ENCODE measurements at places on chromosomes 4 and X.
A peak's percentile ranks its signal among the peaks of the same experiment; 100 is the strongest.

- DNase-seq: no peak
These were observed 43.9 kb upstream of the BBS12 start for GRCh38 chr4:122688529-122689140.

DNA sequence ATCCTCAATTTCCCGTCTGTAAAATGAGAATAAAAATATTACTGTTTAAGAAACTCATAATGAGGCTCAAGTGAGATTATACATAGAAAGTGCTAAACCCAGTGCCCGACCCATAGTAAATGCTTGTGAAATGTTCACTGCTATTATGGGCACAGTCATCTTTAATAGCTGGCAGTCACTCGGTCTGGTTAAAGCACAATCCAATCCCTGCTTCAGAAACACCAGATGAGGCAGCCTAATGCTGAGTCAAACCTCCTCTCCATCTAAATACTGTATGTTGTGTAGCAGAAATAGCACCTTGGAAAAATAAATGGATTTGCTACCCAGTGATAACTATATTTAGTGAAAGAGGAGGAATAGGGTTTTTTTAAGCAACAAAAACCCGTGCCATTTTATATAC, 14.5 kb downstream of the EVC2 start:
- no peak for DNase-seq

DNA sequence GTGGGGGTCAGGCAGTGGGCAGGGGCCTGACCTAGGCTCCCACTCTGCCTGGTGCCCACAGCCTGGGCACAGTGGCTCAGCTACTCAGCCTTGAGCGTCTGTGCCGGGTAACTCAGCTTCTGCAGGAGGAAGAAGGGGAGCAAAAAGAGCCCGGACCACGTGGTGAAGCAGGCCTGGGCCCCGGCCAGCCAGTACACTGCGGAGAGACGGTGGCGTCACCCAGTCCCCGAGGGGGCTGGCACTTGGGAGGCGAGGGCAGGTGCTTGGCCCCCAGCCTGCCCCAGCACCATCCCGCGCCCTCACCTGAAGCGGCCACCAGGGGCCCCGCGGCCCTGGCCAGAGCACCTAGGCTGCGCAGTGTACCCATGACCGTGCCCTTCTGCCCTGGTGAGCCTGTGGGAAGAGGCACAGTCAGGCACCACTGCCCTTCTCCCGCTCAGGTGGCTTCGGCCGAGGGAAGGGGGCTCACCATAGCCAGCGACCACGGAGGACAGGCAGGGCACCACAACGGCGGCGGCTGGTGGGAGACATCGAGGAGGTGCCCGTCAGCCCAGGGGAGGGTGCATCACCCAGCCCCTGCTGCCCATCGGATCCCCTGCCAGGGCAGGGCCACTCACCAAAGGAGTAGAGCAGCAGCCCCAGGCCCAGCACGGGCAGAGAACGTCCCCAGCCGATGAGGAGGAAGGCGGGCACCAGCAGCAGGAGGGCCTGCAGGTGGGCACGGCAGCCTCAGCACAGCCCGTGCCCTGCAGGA, 32.3 kb downstream of the NOP14 start:
- DNase-seq: no peak

GRCh38 chr4:21554500-21554899, 394.1 kb downstream of the KCNIP4 start:
- DNase-seq: no peak

DNA sequence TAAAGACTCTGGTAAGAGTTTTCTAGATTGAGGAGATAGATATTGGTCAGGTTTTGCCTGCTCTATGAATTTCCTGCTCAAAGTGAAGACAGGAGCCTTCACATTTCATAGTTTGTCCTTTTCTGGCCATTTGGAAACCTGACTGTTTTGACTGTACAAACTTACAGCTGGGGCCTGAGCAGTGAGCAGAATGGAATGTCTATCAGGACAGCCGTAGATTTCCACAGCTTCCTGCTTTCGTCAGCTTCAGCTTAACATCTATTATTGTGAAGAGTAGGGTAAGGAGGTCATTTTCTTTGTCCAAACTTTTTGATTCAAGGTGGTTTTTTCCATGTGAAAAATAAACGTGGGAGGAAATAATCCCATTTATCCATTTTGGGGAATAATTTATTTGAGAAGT, 124.3 kb upstream of the DIPK2B start:
- no peak for DNase-seq

DNA sequence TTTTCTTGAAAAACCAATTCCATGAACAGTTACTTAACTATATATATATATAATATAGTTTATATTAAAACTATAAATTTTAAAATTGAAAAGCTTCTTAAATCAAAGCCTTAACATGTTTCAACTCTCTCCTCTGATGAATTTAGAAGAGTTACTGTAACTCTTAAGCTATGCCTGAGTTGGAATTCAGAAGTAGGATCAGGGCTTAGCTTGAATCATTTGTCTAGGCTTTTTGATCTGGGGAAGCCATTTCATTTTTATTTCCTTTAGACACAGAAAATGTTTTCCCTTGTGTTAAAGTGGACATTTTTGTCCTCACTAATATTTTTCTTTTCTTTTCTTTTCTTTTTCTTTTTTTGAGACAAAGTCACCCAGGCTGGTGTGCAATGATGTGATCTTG, 40.4 kb upstream of the PDLIM5 start:
- DNase-seq: no peak

GRCh38 chrX:39427492-39427891, 626.2 kb downstream of the MID1IP1 start:
- no peak for DNase-seq

DNA sequence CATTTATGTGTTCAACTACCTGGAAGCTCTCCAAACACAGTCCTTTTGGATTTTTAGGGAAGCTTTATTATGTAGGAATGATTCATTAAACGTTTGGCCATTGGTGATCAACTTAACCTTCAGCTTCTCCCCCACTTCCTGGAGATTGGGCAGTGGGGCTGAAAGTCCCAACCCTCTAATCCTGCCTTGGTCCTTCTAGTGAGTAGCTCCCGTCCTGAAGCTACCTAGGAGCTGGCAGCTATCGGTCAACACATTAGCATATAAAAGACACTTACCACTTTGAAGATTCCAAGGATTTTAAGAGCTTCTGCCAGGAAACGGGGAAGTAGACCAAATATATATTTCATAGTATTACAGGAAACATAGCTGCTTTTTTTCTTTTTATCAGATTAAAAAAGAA, 69.7 kb downstream of the MCUB start:
- no peak for DNase-seq

DNA sequence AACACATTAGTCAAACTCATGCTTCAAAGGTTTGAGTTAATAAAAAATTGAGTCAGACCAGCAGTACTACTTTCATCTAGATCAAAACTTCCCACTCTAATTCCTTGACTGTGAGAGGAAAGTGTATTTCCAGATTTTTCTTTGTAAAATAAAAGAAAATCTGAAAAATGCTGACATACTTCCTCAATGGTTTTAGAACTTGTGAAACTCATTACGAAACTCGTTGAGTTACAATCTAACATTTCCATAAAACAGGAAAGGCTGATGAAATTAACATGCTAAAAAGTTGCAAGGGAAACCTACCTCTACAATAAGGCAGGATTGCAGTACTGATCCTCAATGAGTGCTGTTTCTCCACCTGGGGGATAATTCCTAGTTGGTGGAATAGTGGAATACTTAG, 217.8 kb upstream of the HCCS start:
- DNase-seq: no peak

DNA sequence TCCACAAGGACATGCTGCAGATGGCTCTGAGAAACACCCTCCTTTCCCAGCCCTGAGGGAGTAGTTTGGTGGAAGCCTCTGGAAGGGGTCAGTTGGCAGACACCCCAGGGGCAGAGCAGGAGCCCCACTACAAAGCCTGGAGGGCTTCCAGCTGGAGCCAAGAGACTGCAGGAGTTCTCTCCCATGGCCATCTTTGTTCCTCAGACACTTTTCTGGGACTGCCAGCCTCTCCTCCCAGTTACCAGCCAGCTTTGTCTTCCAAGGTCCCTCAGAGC, 91.0 kb upstream of the PJA1 start:
- no peak for DNase-seq

- no peak for DNase-seq
These were observed 68.9 kb downstream of the TENT5D start for GRCh38 chrX:80489166-80489565.

DNA sequence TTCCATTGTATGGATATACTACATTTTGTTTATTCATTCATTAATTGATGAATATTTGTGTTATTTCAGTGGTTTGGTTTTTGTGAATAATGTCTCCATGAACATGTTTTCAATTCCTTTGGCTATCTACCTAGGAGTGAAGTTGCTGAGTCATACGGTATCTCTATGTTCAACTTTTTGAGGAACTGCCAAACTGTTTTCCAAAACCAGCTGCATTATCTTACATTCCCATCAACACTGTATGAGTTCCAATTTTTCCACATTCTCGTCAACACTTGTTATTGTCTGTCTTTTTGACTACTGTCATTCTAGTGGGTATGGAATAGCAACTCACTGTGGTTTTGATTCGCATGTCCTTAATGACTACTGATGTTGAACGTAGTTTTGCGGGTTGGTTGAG, 388.6 kb upstream of the MAGEB2 start:
- DNase-seq: no peak

DNA sequence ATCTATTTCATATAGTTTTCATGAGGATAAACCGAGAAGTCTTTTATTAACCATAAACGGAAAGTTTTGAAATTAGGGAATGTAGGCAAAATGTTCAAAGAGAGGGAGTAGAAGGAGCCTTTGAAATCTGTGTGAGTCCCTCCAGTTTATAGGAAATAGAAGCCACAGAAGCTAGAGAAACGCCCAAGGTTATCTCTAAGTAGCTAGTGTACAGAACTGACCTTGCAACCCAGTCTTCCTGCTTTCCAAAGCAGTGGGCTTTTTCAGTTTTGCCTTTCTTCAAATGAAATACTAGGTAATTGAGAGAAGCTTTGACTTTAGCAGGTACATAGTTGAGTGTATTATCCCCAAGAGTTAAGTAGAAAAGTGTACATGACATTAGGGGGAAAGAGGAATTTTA, 39.4 kb downstream of the STIM2 start:
- DNase-seq: no peak

DNA sequence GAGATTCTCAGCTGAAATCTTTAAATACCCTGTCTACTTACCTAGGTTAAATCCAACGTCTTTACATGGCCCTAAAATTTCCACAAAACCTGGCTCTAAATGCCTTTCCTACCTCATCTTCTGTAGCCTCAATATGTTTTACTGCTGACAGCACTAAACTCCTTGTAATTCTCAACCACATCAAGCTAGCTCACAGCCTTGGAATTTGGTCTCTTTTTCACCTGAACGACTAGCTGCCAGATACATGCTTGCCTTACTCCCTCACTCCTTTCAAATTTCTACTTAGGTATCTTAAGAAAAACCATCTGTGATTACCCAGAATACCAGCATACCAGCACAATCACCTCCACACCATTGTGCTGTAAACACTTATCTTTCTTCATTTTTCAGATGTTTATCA, 635.6 kb upstream of the PCDH10 start:
- no peak for DNase-seq

GRCh38 chr4:153623491-153623890, 60.6 kb upstream of the TLR2 start:
- DNase-seq: no peak

DNA sequence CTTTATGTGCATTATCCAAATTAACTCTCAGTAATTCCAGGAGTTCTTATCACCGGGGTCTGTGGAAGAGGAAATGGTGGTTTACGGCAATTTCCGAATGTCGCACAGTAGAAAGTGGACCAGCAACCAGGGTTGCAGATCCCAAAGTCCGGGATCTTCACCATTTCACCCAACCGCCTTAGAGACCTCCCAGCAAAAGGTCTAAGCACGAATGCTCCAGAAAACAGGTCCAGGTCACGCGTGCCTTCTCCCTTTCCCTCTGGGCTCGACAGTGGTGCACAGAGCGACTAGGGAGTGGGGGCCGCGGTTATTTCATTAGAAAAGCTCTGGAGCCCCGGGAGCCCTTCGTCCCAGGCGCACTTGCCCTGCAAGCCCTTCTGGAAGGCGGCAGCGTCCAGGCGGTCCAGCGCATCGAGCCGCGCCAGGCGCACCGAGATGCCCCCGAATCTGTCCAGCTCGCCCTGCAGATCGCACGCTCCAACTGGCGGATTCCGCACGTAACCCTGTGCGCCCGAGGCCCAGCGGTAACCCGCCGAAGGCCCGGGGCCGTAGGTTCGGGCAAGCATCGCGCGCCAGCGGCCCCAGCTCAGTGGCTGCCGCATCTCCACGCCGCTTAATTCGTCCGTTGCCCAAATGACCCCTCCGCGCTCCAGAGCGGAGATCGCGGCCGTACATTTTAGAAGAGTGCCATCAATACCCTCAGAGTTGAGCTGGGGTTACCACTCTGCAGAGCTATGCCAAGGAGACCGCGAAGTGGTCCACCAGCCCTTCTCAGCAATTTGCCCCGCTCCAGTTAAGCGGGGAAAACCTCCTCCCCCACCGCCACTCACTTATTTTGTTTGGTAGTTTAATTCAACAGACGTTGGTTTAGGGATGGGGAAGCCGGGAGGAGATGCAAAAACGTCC, at the start of gene NUDT6:
Gene NUDT6, minus strand, starts transcription at position 627 of the 906 bp plus-strand sequence. Its CDS starts 25 bp downstream, at position 602.
- peak; percentile 59 for DNase-seq

DNA sequence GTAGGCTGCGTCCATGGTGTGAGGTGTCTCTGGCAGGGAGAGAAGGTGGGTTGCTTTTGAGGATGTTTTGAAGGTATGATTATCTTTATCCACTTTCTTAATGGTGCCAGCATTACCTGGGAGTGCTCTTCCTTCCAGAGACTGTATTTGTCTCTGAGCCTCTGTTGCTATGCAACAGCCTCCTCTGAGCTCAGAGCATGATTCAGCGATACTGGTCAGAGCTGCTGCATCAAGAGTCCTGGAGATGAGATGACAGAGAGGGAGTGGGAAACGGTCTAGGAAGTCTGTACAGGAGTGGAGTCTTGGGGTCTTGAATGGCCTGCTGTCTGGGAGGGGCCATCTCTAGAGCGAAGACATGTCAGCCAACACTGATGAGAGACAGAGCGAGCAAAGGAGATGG, 104.4 kb upstream of the RAB40AL start:
- no peak for DNase-seq

DNA sequence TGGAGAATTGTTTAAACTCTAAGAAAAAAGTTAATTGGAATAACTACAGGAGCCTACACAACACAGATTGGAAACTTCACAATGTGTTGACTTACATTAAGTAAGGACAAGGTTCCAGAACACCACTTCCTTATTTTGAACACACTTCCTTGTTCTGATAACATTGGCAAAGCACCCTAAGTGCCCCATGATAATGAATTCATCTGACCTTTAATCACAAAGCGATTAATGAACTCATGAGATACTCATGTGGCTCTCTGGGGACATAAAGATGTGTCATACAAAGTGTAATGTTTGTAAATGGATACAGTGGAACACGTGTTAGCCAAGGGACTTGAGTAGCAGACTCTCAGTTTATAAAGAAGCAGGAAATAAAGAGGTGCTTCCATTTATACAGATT, 69.0 kb upstream of the ATOH1 start:
- DNase-seq: no peak

- DNase-seq: no peak
These were observed 25.0 kb downstream of the CCNQ start for GRCh38 chrX:153573984-153574383.

Data from activated T-cell treated with anti-CD3 and anti-CD28 coated beads, Interleukin-2, amount 50 U/mL, for 48 hours (primary cell).